PC-9 (cell line): ENCODE measurements at places on chromosomes 13 and 19.

DNA sequence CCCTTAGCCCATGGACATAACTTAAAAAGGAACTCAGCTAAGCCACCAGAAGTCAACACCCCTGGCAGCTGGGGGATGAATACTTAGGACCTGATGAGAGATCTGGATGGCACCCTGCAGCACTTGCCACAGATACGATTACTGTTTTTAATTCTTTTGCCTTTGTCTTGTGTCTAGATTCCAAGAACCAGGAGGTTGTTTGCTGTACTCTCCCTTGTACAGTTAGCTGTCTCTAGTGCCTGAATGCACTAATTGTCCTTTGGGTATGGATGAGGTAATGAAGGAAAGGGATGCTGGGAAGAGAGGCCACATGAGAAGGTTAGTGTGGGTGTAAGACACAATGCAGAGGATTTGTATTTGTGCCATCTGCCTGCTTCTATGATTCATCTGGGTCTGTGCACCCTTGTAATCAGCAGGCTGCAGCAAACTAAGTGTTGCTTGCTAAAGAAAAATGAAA is 385.8 kb downstream of the KCNRG start:
- no peak for DNase-seq

- DNase-seq, result no peak
Observed at GRCh38 chr13:47437406-47437805, 540.6 kb upstream of the HTR2A start.

GRCh38 chr19:33675501-33676124 is 53.9 kb downstream of the CHST8 start:
- no peak for DNase-seq

- no peak for DNase-seq
Observed at GRCh38 chr13:25762281-25762680, 289.5 kb downstream of the SHISA2 start.

DNA sequence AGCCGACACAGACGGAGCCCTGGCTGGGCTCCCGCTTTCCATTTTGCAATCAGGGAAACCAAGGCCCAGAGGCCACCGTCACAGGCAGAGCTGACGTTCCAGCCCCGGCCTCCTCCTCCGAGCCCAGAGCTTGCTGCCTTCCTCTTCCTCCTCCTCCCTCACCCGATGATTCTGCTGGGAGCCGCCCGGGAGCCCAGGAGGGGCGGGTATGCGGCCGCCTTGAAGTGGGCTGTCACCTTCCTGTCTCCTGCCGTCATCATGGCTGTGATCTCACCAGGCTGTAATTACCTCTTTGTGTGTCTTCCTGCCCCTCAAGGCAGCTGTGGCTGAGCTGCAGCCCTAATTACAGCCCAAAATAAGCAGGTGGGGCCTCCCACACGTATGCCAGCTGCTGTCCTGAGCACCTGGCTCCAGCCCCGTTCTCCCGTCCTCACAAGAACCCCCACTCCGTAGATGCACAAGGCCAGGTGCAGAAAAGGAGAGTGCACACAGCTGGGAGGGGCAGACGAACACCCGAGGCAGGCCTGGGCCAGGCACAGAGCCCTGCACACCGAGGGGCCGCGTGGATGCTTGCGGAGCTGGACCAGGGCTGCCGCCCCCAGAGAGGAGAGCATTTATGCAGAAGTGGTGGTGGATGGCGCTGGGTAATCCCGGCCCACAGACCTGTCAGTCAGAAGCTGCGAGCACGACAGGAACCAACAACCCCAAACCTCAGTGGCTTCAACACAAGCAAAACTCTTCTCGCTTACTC is 4.0 kb downstream of the TPGS1 start:
- no peak for DNase-seq

GRCh38 chr13:97223711-97224541 is 1.8 kb downstream of the MBNL2 start:
- peak; percentile 50 for DNase-seq

- DNase-seq, result no peak
Observed at GRCh38 chr19:17831419-17831888, 10.1 kb upstream of the INSL3 start.

GRCh38 chr19:38388349-38389100 is at the start of gene SPRED3:
Gene SPRED3, plus strand, starts transcription at chr19:38388697. Its CDS starts 1,606 bp downstream, at chr19:38390303.
- DNase-seq, result no peak

GRCh38 chr13:114151565-114152284 is 19.3 kb upstream of the RASA3 start:
- DNase-seq, result peak; percentile 88

DNA sequence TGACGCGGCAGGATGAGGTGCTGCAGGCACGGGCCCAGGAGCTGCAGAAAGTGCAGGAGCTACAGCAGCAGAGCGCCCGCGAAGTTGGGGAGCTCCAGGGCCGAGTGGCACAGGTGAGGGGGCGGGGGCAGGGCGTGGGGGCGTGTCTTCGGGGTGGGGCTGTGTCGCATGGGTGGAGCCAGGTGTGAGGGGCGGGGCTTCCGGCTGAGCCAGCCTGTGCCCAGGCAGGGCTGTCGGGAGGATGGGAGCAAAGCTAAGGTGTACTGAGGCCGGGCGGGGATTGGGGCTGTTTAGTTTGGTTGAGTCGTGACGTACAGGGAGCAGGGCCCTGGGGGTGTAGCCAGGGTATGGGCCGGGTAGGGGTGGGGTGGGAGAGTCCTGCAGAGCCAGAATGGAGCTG is 62.3 kb downstream of the KCNC3 start:
- no peak for DNase-seq

GRCh38 chr13:80251403-80251802 is 89.5 kb downstream of the SPRY2 start:
- peak; percentile 34 for DNase-seq

DNA sequence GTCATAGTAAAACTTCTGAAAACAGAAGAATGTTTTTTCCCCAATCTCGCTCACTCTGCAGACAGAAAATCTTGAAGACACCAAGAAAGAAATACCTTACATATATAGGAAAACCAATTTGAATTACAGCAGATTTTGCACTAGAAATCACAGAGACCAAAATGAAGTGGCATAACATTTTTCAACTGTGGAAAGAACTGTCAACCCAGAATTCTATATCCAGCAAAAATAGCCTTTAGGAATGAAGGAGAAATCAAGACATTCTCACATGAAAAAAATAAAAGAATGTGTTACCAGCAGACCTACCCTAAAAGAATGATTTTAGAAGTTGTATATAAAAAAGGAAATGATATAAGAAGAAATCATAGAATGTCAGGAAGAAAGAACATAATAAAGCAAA is 28.7 kb downstream of the CCDC122 start:
- no peak for DNase-seq

GRCh38 chr13:65342541-65343337 is 1887.4 kb downstream of the PCDH9 start:
- DNase-seq, result no peak

DNA sequence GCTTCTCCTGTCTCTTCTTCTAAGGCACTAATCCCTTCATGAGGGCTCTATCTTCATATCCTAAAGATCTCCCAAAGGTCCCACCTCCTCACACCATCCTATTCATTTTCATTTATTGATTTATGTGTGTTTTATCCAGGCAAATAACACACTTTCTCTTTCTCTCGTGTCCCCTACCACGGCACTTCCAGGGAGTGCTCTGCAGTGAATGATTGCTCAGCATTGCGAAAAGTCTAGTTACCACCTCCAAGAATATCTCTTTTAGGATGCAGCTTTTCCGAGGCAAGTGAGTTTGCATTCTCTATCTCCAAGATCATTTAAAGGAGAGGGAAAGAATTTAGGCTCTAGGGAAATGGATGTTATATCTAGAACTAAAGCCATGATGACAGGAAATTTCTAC is 101.7 kb downstream of the MIPEP start:
- no peak for DNase-seq

- no peak for DNase-seq
Observed at GRCh38 chr13:73074926-73075325, 16.1 kb downstream of the KLF5 start.

- no peak for DNase-seq
Observed at GRCh38 chr19:15200553-15201364, at the start of gene NOTCH3. Gene NOTCH3, minus strand, starts transcription at chr19:15200995. Its CDS starts 90 bp downstream, at chr19:15200905.

DNA sequence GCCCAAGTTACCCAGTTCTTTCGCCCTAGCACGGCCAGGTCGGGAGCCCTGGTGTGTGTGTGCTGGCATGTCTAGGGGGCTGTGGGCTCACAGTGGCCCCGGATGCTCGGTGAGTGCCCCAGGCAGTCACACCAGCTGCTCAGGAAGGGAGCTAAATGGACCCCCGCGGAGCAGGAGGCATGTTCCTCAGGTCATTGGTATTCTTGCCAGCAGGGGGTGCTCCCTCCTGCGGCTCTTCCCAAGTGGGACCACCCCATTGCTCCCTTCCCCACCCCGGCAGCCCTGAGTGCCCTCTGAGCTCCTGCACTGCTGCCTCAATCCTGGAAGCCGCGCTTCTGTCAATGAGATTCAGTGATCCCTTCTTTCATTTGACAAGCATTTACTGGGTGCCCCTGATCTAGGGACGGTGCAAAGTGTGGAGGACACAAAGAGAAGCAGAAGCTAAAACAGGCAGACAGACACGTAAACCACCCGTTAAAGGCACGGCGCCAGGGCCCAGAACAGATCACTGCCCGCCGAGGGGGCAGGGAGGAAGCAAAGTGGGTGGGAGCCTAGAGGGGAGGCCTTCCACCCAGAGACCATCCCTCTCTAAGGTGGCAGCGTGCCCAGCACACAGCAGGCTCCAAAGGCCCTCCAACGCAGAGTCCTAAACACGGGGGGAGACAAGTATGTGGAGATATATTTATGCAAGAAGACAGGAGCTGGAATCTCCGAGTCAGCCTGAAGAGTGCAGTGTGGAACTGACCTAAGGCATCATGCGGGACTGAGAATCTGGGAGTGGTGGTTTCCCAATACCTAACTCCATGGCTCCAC is 5.2 kb upstream of the ADPRHL1 start:
- DNase-seq, result no peak

- DNase-seq, result no peak
Observed at GRCh38 chr19:15266683-15267082, 34.4 kb upstream of the EPHX3 start.

DNA sequence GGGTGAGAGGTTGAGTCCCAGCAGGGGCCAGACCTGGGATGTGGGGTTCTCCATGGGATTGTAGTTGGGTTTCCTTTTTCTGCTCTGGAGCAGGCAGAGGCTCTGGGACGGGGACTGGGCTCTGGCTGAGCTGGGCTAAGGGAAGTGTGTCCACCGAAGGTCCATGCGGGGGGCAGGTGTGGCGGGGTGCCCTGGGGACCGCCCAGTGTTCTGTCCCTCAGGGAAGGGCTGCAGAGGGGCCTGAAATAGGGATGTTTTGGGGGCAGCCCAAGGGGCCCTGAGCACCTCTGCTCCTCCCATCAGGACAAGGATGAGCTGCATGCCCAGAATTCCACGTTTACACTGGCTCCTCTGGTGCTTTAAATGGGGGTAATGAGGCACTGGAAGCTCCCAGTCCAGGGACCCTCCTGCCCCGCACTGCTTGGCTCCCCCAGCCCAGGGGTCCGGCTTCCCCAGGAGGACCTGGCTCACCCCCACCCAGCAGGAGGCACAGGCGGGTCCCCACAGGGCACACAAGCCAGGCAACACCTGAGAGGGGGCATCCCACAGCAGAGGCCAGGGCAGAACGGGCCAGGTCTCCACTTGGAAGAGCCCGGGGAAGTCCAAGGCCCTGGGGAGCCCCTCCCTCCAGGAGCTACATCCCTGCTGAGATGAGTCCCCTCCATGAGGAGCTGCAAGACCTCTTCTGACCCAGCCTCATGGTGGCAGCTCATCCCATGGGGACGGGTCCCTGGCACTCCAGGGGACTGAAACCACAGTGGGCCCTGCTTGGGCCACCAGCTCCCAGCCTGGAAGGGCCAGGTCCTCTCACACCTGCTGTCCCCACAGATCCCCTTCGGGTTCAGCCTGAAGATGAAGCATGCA is 14.7 kb upstream of the ZNF14 start:
- DNase-seq, result no peak

DNA sequence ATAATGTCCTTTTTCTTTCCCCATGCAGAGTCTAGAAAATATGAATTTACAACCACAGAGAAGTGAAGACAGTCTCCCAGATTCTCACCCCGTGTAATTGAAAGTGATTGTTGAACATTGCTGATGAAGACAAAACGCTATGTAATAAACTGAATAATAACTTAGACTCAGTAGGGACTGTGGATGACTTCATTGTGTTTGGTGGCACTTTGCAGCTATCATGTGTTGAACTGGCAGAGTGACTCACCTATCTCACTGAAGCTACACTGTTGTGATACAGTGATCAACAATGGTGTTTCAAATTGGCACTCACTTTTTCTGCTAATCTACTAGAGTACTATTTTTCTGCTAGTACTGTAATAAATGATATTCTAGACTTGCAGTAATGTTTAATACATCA is 261.3 kb downstream of the DACH1 start:
- no peak for DNase-seq

GRCh38 chr19:2865334-2866100 is 1.6 kb upstream of the ZNF556 start:
- DNase-seq, result no peak

GRCh38 chr19:48355365-48355954 is 8.3 kb downstream of the TMEM143 start:
- no peak for DNase-seq

DNA sequence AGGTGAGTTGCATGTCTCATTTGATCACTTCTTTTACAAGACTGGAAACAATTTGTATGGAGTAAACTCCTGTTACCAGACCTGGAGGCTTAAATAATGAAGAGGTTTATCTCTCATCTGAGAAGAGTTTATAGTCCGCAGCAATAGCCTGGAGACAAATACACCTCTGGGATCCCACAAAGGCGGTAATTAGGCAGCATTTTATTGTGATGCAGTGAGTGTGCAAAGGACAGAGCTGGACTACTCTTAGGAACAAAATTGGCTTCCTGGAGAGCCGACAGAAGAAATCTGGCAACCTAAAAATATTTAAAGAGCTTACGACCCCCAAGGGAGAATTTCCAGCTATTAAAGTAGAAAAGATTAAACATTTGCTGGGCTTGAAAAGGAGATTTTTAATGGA is 11.8 kb upstream of the KATNAL1 start:
- no peak for DNase-seq

DNA sequence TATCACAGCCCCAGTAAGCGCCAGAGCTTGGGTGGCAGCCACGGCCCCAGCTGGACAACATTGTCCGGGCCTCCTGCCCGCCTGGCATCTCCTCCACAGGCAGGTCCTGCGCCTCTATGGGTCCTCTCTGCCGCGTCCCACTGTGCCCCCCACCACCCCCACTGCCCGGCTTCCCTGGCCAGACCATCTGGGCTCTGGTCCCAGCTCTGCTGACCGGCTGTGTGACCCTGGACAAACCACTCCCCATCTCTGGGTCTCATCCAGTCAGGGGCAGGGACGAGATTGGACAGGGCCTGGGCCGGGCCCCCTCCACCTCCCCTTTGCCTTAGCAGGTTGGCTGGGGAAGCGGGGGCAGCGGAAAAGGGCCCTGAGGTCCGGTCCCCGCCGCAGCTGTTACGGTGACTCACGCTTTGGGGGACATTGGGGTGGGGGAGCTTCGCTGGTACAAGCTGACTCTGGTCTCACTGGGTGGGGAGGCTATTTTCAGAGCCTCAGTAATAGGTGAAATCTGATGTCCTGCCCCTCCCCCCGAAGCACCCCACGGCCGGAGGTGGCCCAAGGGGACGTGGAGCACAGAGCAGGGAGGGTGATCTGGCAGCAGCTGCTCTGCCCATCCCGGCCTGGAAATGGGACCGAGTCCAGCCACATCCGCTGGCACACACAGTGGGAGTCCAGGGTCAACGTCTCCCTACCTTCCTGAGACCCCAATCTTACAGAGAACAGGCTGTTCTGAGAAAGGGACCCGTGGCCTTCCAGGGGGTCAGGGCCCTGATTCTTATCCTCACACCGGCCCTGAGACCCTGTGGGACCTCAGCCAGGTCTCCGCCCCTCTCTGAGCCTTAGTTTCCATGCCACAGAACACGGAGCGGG is 9.1 kb downstream of the NFIC start:
- no peak for DNase-seq
